ENCODE measurements at places on chromosomes 1 and 21.

DNA sequence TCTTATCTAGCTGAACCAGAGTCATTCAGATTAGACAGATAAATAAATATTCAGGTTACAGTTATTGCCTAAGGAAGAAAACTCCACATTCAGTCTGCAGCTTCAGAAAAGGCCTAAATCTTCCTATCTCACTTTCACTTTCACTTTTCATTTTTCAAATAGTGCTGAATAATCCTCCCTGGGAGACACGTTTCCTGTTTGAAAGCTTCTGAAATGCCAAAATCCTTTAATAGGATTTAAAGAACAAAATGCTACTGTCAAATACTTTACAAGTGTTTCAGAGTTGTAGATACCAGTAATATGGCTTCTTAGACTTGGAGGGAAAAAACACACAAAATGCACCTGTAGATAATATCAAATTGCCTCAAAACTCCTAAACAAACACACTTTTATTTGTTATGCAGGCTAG lies 3.9 kb downstream of the PSMB2 start:
- no peak for DNase-seq

GRCh38 chr1:229619614-229620013 lies 6.3 kb downstream of the TAF5L start:
- DNase-seq, result no peak

GRCh38 chr1:222794656-222795474 lies 20.0 kb upstream of the DISP1 start:
- no peak for DNase-seq

DNA sequence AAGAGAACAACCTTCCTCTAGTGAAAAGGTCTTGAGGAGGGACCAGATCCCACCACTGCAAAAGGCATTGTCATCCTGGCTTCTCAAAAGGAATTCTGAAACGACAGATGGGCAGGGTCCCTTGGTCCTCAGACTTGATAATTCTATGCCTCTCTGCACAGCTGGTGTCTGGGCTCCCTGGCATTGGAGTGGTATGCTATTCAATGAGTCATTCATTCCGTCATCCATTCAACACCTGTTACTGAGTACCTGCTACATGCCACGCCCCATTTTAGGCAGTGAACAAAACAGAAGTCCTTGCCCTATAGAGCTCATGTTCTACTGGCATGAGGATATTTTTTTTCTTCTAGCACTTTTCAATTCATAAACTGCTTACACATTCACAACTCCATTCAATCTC lies 45.8 kb upstream of the HMGB4 start:
- DNase-seq, result no peak

- DNase-seq, result no peak
Observed at GRCh38 chr1:30870035-30870434, 38.5 kb downstream of the SDC3 start.

DNA sequence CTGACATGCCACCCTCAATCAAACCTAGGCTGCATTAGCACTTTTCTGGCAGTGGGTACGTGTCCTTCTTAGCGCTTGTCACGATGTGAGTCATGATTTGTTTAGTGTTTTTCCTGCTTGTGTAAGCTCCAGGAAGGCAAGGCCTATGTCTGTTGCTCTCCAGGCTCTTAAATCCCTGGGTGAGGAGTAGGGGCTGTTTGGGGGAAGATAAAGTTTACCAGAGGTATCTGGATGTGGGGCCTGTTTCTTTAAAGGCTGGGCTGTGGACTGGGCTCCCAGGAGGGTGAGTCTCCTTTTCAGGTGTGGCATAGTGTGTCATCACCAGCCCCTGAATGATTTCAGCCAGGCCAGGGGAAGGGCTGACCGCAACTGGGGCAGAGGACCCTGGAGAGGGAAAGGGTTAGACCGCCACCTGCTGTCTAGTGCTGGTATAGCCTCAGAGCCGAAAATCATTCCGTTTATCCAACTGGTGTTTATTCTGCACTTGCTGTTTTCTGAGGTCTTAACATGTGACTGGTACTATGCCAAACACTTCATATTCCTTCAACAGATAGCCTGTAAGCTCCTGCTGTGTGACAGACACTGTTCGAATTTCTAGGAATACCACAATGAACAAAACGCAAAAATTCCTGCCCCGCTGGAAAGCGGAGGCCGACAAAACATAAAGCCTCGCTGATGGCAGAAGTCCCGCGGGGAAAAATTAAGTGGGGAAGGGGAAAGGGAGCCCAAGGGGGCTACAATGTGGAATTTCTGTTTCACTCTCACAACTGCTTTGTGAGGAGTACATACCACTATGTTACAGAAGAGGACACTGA lies 9.7 kb downstream of the SERINC2 start:
- peak; percentile 71 for DNase-seq

- DNase-seq, result no peak
Observed at GRCh38 chr21:44463724-44464123, 8.4 kb downstream of the LRRC3 start.
